ENCODE measurements at places on chromosomes 1 and 21. TPM values are rescaled to one million over a fixed set of nuclear protein-coding genes. Genes with fewer than 3 reads are reported as not detected.

The CFAP45 gene
- under 0.01 TPM for total RNA-seq

The KRTAP6-3 gene
- total RNA-seq, result not detected

The LMO4 gene
- 17.1 TPM for total RNA-seq

The RAB3B gene
- 2.2 TPM for total RNA-seq

The CFAP141 gene
- not detected for total RNA-seq

The RNF187 gene
- 34.9 TPM for total RNA-seq

The FLG gene
- not detected for total RNA-seq

The MTF2 gene
- total RNA-seq, result 41.0 TPM

The S100A9 gene
- total RNA-seq, result not detected

The CSMD2 gene
- under 0.01 TPM for total RNA-seq

The TBX19 gene
- 0.65 TPM for total RNA-seq

The OR2M7 gene
- total RNA-seq, result not detected

The CASZ1 gene
- 3.2 TPM for total RNA-seq

The KCNA3 gene
- not detected for total RNA-seq

The HAX1 gene
- 76.0 TPM for total RNA-seq

The MFSD2A gene
- 0.33 TPM for total RNA-seq

The WNT2B gene
- total RNA-seq, result 1.1 TPM

The CHIA gene
- total RNA-seq, result not detected

The PTCH2 gene
- not detected for total RNA-seq

The LRRC8D gene
- 9.9 TPM for total RNA-seq

The CEP350 gene
- total RNA-seq, result 54.6 TPM

The DCDC2B gene
- not detected for total RNA-seq

The SMG7 gene
- 16.2 TPM for total RNA-seq

The SNX7 gene
- 34.1 TPM for total RNA-seq

The CD53 gene
- not detected for total RNA-seq

The HAPLN2 gene
- total RNA-seq, result not detected

All from dermis lymphatic vessel endothelial cell (primary cell).